ENCODE measurements at places on chromosomes 13 and 19.
A peak's percentile ranks its signal among the peaks of the same experiment; 100 is the strongest.

GRCh38 chr13:110662091-110662490, 43.8 kb downstream of the CARS2 start:
- DNase-seq: no peak

- no peak for DNase-seq
These were observed 7.6 kb downstream of the PLD3 start for GRCh38 chr19:40355975-40356680.

DNA sequence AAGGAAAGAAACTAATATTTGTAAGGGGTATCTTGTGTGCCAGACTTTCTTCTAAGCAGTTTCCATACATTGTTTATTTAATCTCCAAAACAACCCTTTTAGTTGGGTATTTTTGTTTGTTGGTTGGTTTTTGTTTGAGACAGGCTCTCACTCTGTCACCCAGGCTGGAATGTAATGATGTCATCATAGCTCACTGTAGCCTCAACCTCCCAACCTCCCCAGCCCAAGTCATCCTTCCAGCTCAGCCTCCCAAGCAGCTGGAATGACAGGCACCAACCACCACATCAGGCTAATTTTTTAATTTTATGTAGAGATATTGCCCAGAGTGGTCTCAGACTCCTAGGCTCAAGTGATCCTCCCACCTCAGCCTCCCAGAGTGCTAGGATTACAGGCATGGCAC, 41.2 kb upstream of the LSM14A start:
- DNase-seq: no peak

DNA sequence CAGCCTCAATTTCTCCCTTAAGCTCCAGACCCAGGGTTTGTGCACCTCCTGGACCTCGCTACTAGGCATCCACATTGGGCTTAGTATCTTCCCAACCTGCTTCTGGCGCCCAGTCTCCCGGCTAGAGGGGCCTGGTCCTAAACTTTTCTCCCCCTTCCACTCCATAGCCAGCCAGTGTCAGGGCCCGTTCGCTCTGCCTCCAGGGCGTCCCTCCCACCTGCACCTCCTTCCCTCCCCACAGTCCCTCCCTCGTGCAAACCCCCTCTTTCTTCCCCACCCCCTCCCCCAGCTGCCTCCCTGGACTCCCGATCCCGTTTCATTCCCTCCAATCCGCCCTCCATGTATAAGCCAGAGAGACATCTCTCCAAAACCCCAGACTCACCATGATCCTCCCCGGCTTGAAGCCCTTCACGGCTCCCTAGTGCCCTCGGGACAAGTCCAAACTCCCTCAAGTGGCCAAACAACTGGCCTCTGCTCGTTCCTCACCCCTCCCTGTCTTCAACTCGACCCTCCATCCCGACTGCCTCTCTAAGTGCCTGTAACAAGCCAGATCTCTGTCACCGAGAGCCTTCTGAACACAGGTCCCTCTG, 997 bp upstream of the SAMD4B start:
- DNase-seq: no peak

- no peak for DNase-seq
These were observed 66.2 kb downstream of the DPY19L3 start for GRCh38 chr19:32471811-32472210.

- DNase-seq: no peak
These were observed 4.6 kb downstream of the LPAR2 start for GRCh38 chr19:19623383-19623782.

DNA sequence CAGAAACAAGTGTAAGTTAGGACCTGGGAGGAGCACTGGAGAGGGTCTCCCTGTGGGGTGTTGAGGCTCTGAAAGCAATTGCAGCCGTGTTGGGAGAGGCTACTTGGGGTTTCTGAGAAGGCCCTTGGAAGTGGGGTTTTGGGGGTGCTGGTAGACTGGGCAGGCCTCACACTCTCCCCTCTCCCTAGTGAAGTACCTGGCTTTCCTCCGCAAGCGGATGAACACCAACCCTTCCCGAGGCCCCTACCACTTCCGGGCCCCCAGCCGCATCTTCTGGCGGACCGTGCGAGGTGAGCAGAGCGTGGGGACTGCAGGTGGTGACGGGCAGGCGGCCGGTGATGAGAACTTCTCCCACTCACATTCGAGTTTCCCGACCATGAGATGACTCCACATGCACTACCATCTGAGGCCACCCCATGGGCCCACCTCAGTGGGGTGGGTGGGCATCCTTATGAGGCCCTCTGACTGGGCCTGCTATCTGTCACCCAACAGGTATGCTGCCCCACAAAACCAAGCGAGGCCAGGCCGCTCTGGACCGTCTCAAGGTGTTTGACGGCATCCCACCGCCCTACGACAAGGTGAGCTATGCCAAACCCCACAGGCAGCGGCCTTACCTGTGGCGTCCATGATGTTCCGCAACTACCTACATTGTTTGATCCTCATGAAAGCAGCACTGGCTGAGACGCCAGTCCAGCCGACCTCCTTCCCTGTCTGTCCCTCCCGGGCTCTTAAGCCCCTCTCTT, 3.0 kb downstream of the RPL13A start:
- no peak for DNase-seq

GRCh38 chr19:40567040-40567749, 9.5 kb upstream of the SHKBP1 start:
- no peak for DNase-seq

GRCh38 chr13:47036294-47037008, 139.6 kb upstream of the HTR2A start:
- no peak for DNase-seq

DNA sequence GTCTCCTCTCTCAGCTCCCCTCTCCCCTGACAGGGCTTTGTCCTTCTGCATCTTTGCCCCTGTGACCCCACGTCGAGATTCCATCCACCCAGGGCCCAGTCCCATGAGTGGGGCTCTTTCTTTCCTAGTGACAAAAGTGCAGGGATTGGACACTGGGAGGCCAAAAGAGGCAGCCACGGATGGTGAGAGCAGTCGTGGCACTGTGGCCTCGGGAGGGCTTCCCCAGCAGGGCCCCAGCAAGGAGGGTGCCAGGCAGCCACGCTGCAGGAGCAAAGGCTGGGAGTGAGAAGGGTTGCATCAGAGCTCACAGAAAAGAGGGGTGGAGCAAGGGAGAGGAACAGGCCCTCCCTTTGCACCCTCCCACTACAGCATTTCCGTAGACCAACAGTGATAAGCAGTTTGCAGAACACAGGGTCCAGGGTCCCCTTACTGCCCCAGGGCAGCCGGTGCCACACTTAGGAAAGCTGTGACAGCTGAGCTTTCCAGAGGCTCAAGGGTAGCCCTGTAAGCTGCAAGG, 4.9 kb downstream of the ZSCAN1 start:
- DNase-seq: no peak

DNA sequence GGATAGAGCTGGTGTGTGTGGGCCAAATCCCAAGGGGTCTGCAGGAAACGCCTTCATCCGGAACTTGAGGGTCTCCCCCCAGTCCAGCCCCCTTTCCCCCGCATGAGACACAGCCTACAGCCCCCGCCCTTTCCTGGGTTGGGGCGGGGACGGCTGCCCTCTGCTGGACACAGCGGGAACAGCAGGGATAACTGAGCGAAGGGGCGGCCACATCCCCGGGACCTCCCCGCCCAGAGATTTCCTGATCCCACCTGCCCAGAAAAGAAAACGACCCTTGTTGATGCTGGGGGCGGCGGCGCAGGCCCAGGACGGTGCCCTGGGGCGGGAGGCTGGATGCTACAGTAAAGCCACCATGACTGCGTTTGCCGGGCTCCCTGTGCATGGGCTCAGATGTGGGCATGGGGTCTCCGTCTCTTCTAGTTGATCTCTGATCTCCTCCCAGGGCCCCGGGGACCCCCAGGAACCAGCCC, 14.2 kb downstream of the ONECUT3 start:
- peak; percentile 39 for DNase-seq

- DNase-seq: peak; percentile 85
These were observed 614 bp upstream of the ZSCAN5A start for GRCh38 chr19:56315077-56315828.

DNA sequence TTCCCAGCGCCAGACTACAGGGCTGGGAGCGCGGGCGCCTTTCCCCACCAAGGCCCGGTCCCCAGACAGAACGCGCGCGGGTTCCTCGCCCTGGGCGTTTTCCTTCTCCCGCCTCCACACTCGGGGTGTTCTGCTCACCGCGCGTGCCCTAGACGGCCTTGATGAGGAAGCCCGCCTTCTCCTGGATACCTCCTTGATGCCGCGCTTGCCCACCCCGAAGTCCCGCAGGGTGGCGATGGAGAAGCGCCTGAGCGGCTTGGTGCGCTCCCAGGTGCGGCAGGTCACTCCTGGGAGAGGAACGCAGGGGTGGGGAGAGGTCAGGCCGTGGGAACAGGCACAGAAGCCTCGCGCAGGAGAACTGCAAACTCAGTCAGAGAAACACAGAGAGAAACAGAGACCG, 34.8 kb downstream of the CYP2B6 start:
- DNase-seq: no peak

- DNase-seq: no peak
These were observed 369.9 kb downstream of the KLF5 start for GRCh38 chr13:73428706-73429105.

GRCh38 chr13:99013951-99014350, 36.1 kb upstream of the DOCK9 start:
- no peak for DNase-seq

DNA sequence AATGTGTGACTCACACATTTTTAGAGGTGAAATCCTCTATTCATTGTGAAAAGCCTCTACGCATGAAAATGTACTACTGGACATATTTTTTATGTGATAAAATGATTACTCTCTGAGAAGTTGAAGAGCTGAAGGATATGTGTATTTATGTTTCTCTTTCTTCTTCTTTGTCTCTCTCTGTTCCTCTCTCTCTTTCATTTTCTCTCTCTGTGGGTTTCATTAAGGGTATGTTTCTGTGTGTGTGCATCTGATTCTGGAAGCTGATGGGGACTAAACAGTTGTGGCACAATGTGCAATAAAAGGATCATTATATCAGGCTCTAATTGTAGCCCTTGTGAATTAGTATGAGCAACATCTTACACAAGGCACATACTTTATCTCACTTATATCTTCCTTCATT, 867.7 kb downstream of the PCDH9 start:
- no peak for DNase-seq

DNA sequence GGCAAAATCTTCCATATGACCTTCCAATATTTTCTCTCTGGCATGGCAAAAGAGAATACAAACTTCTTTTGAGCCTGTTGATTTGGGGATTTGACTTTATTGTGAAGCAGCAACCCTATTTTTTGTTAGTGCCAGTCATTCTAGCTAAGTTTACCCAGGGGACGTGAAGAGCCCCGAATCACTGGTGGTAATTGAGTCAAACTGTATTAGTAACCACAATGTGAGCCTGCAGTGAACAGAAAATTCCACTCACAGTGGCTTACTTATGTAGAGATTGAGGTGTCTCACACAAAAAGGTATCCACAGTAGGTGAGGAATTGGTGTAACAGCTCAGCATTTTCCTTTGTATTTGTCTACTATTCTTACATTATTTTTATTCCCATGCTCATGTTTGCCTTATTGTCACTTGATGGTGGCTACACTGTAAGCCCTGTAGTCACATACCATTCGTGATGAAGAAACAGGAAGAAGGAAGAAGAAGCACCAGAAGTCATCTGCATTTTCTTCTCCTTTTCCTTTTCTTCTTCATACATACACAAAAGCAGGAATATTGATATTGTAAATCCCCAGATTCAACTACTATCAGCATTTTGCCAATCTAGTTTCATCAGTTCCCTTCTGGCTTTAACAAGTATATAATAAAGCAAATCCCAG, 33.3 kb upstream of the MYCBP2 start:
- no peak for DNase-seq

GRCh38 chr13:80979035-80979641, 638.2 kb upstream of the SPRY2 start:
- DNase-seq: no peak

DNA sequence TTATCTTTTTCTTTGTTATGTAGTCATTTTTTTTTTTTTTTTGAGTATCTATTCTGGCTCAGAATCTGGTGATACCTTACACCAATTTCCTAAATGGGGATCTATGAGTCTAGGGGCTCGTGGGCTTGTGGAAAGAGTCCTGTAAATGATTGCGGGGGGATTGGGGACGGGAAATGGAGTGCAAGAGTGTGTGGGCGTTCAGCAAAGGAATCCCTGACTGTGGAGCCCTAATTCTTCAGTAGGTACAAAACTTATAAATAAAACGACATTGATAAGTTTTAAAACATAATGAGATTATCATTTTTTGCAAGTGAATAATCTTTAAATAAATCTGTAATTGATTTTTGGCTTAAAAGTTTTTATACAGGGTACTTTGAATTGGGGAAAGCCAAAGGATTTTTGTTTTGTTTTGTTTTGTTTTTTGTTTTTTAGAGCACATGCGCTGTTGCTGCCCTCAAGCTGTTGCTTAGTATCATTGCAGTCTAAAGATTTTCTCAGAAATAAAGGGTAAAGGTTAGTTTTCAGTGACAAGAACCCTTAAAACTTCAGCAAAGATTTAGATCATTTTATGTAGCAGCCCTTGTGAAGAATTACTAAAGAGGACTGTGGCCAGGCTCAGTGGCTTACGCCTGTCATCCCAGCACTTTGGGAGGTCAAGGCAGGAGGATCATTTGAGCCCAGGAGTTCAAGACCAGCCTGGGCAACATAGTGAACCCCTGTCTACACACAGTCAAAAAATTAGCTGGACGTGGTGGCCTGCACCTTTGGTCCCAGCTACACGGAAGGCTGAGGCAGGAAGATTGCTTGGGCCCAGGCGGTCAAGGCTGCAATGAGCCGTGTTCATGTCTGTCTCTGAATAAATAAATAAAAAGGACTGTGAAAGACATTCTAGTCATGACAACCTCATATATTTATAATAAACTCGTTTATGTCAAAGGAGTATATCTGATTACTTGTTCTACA, 1.7 kb downstream of the ERCC5 start:
- no peak for DNase-seq

- no peak for DNase-seq
These were observed 13.6 kb upstream of the LATS2 start for GRCh38 chr13:21075011-21075378.

GRCh38 chr19:4066176-4066606, 508 bp downstream of the ZBTB7A start:
- no peak for DNase-seq

All from activated T-helper 1 cell treated with anti-CD3 and anti-CD28 coated beads, Interleukin-2, amount 50 U/mL, for 16 hours (primary cell).